ENCODE measurements at places on chromosomes 6 and 20.
A peak's percentile ranks its signal among the peaks of the same experiment; 100 is the strongest.

DNA sequence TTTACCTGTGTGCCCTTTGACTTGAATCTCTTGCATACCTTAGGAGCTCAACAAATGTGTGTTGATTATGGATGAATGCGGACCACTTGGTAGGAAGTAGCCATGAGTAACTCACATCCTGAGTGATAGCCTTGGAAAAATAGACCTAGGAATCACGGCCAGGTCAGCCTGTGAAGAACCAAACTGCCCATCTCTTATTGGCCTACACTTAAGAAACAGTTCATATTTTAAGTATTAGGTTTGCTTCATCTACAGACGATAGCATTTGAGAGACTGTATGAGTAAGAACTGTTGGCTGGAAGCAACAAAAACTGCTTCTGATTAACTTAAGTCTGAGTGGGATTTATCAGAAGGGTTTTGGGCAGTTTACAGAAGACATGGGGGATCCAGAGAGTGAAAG lies 320.1 kb upstream of the PRND start:
- no peak for DNase-seq

DNA sequence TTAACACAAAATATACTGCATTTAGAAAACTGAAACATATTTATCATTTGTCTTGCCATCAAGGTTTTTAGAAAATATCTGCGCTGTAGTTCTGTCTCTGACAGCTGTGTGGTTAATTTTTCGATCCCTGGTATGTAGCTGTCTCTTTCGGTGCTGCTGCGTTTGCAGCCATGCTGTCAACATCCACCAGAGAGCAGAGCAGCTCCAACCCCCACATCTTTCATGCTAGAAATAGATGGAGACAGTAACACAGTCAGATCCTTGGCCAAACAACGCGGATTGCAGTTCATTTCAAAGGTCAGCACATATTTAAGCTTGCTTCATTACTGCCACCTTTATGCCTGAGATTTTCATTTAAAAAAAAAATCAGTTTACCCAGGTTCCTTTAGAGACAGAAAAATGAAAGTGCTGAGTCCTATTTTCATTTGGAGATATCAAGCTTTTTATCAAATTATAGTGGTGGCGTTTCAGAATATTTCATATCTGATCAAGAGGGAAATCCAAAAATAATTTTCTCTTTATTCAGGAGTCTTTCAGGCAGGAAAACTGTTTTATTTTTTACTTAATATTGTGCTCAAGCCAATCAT lies 157.7 kb upstream of the MMS22L start:
- no peak for DNase-seq

DNA sequence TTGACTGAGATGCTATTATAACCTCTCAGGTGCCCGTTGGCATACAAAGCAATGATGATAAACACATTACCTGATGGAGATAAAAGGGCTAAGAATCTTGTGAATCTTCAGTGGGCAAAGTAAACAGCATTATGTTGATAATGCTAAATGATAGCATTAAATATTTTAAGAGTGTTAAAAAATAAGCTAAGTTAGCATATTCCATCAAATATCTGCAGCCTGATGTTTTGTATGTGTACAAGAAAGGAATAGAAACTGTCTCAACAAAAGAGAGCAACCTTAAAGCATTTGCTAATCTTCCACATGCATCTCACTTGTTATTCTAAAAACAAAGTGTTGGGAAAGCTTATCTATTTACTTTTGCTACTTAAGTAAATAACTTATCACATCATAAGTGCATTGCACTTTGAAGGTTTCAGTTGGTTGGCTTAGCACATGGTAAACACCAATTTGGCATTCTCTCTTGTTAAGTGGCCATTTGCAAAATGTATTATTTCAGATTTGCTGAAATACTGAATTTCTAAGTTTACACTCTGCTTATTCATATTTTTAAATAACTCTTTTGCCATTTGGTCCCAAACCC lies 151.6 kb downstream of the SYNDIG1 start:
- DNase-seq = no peak

DNA sequence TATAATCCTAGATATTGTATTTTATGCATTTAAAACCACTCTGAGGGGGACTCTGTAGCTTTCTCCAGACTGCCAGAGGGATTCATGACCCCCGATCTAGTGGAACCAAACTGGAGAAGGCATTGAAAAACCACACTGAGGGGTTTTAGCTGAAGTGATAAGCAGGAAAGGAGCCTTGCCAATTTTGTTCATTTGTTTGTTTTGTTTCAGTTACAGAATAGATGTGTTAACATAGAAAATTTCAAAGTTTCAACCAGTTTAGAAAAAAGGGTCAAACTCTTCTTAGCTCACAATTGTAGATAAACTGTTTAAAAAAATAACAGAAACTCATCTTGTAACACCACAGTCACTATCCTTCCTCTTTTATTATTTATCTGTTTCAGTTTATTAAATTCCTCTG lies 19.8 kb downstream of the TAB2 start:
- DNase-seq = no peak

DNA sequence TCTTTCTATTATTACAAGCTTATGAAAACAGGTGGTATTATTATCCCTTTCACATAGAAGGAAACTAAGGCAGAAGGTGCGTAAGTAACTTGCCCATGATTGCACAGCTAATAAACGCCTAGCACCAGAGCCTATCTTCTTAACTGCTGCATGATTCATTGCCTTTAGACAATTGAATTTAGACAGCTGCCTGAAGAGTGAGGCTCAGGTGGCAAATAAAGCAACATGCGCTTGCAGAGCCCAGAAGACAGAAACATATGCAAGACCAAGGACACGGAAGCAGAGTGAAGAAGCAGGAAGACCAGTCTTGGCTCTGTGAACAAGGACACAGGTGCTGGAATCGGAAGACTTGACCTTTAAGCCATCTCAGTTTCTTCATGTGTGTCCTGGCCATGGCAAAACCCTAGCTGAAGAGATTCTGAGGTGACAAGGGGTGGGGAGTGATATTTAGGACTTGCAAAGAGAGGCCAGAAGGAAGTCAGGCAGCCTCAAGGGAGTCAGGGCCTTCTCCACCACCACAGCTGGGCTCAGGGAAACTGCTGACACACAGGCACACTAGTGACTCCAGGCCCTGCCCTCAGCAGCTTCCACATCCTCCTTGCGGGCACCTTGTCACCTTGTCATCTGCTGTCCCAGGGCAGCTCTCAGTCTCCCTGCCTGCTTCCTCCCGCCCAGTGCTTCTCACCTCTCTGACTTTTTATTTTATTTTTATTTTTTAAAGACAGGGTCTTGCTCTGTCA lies 91.7 kb upstream of the SLC22A16 start:
- DNase-seq = no peak

DNA sequence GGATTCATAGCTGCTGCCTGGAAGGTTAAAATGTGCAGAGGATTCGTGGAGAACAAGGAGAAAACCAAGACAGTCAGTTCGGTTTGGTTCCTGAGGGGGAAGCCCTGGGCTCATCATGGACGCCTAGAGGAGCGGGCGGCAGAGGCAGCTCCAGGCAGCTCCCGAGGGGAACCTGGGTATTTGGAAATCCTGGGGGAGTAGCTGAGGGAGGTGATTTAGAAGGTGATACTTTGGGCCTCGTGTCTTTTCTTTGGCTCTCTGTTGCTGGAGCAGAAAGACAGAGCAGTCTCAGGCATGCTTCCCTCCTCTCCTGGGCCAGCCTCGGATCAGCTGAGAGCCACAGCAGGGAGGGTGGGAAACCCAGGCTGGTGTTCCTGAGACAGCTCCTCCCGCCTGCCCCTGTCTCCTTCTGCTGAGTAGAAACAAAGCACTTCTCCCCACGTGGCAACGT lies 139.5 kb downstream of the DLL1 start:
- DNase-seq = no peak

DNA sequence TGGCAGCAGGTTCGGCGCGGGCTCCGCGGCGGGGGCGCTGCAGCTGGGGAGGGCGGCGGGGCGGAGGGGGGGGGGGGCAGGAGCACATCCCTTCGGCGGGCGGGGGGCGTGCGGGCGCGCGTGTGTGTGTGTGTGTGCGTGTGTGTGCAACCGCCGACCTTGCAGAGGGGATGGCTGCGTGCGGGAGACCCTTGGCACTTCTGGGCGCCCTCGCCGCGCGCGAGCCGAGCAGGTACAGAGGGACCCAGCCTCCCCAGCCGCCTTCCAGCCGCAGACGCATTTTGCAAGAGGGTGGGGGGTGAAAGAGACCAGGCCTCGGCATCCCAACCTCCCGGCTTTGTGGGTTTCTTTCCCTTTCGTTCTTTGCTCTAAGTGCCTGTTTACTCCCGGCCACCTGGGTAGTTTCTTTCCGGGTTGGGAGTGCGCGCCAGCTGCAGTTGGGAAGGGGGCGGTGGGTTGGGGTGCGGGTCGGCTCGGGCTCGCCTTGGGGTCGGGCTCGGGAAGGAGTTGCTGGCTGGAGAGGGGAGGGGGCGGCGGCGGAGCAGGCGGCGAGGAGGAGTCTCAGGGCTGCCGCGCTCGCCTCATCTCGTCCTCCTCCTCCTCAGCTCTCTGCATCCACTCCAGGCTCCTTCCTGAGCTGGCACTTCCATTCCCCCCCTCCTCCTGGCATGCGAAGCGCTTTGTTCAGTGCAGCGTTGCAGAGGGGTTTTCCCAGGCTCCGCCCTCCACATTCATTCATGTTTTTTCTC lies 620 bp downstream of the HIVEP1 start:
- DNase-seq = peak; percentile 75

GRCh38 chr6:167236239-167236571 lies 54.9 kb upstream of the UNC93A start:
- no peak for DNase-seq

- no peak for DNase-seq
Observed at GRCh38 chr6:141024526-141024925, 1108.2 kb upstream of the GJE1 start.

DNA sequence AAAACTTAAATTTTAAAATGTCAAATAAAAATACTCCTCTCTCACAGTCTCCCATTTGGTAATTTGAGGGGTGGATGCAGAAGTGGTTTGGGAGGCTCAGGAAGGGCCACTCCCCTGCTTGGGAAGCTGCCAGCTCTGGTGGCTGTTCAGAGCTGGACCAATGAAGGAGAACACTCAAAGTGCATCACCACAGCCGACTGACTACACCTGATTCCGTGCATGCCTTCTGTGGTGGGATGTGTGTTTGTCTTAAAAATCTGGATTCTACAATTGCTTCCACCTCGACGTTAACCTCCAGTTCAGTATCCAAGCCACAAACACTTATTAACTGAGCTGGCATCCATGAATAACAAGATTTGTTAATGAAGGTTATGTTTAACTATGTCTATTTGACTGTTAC lies 137.3 kb downstream of the FOXC1 start:
- no peak for DNase-seq

DNA sequence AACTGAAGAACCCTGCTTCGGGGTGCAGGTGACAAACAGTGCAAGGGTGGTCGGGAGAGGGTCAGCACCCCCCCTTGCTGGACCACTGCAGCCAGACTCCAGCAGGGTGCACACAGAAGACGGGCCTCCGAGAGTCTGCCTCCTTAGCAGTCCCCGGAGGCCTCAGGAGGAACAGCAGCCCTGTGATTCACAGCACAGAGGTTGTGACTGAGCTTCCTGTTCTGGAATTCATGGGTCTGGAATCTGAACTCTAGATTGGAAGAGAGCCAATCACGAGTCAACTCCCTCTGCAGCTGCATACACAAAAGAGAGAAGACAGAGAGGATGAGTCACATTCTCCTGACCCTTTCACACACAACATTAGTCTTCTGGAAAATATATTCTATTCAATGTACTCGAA lies 249.0 kb upstream of the OPRM1 start:
- no peak for DNase-seq

- no peak for DNase-seq
Observed at GRCh38 chr6:2958331-2958711, 13.0 kb downstream of the SERPINB6 start.

GRCh38 chr20:23141450-23142161 lies 55.5 kb upstream of the CD93 start:
- DNase-seq = no peak

GRCh38 chr20:49886571-49887213 lies 28.6 kb downstream of the SPATA2 start:
- no peak for DNase-seq

DNA sequence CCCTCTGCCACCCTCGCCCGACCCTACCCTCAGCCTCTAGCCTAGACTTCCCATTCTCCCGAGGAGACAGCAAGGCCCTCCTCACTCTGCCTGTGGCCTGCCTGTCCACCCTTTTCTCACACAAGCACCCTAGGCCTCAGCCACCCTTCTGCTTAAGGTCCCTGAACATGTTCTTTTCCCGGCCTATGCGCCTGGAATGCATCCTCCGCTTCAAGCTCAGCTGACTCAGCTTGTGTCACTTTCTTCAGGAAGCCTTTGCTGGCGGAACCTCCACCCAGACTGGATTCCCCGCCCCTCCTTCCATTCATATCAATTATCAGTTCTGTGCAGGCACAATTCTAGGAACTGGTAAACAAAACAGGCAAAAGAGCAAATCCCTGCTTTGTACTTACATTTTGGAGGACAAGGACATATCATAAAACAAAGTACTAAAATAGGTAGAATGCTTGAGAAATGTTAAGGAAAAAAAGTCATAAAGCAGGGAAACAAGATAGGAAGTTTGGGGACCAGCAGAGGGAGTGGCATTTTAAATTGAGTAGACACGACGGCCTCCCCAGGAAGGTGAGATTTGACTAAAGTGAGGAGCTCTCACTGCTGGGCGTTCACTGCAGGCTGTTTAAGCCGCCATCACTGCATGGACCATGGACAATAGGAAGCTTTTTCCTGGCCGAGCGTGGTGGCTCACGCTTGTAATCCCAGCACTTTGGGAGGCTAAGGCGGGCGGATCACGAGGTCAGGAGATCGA lies 17.9 kb upstream of the SNHG17 start:
- DNase-seq = no peak

DNA sequence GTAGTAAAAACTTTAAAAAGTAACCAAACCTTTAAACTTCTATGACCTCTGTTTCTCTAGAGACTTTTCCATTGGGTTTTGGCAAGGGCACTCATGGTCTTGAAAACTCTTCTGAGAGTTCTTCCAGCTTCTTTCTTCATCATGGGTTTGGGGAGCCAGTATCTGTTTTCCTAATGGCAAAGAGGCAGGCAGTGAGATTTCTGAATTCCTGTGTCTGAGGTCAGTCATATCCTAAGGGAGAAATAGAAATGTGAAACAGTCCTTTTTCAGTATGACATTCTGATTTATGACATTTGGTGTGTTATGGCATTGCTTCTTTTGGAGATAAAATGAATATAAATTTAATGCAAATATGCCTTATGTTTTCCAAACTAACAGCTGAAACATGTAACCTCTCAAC lies 518.5 kb upstream of the MARCKS start:
- DNase-seq = no peak

Measured in CD4-positive, alpha-beta T cell treated with Interleukin-2 at 100 ng/mL for 4 hours (primary cell).